SJSA1 (cell line): ENCODE measurements at places on chromosomes 11 and 22.
A peak's percentile ranks its signal among the peaks of the same experiment; 100 is the strongest.

DNA sequence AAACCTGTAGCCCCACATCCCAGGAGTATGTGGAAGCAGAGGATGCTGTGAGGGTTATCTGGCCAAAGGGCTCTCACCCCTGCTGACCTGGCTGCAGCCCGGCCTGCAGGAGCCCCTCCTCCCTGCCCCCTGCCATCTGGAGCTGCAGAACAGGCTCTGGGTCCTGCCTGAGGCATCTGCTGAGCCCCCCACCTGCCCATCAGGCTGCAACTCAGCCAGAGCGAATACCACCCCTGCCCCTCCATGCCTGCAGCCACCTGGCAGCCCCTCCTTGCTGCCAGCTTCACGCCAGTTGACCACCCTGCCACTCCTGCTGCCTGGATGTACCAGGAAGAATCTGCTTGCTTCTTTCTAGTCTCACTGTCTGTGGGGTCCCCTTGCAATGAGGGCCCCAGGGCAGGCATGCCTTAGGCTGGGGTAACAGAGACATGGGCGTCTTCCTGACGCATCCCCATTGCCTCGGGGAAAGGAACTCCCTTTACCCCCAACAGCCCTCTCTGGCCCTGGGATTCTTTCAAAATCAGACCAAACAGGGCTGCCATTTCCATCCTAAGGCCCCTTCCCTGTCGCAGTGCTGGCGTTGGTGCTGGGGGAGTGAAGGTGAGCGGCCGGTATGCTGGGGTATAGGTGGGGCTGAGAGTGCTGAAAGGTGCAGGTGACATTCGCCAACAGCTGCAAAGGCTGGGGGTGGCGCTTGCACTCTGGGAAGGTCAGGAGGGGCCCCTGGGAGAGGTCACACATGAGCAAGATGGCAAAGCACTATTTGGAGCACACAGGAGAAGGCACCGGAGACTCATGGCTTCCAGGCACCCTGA lies 1334.6 kb downstream of the TBC1D22A start:
- no peak for DNase-seq

DNA sequence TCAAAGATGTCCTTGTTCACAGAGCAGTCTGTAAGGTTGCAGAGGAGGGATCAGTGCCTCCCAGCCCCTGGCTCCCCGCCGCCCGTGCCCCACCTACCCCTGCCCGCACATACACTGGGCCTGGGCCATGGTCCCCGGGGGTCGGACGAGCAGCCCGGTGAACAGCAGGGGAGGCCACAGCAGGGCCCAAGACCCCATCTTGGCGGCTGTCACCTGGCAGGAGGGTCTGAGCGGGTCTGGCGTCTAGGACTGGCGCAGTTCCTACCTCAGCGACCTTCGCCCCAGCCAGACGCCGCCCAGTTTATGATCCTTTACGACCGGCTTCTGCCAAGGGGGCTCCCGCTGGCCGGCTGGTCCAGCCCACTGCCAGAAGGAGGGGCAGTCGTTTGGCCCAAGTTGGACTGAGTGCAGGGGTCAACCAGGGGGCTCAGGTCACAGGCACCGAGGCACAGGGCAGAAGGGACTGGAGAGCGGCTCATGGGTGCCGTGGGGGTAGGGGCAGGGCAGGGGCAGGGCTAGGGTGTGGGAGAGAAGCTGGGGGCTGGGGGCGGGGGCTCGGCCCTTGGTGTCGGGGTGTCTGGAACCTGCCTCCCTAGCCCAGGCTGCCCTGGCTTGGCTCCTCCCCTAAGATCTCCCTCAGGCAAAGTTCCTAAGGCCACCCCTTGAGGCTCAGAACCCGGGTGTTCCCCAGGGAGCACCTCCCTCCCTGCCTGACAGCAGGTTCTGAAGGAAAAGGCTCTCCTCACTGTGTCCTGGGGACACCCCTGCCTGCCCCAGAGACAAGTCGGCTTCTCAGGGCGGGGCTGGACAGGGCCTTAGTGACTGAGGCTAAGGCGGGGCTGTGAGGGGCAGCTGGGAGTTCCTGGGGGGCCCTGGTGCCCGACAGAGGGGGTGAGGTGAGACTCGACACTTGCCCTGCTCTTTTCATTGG lies at the start of gene CDHR5:
Gene CDHR5 (minus strand): TSS at position 251 of the 931 bp plus-strand sequence. CDS start 53 bp downstream, at position 198.
- no peak for DNase-seq

DNA sequence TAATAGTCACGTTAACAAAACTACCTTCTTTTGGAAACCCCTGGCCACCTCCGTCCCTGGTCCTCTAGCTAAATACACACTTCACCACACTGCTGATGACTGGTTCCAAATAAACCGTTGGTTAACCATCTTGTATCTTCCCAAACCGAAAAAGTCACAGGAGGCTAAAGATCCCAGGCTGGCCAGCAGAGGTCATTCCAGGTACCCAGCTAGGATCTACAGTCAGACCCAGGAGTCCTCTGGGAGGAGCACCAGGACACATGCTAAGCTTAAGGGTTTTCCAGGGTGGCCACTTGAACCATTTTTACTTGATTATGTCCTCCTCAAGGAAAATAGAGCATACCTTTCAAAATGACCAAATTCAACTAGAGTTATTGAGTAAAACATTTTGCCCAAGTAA lies 103.2 kb downstream of the ETS1 start:
- DNase-seq: no peak

GRCh38 chr11:31812383-31813381 lies 1.6 kb upstream of the PAX6 start:
- no peak for DNase-seq

GRCh38 chr11:132914600-132914999 lies 617.7 kb downstream of the OPCML start:
- DNase-seq: no peak

GRCh38 chr22:46966846-46967245 lies 204.4 kb downstream of the TBC1D22A start:
- no peak for DNase-seq

GRCh38 chr11:118311518-118311917 lies 7.0 kb downstream of the CD3E start:
- DNase-seq: no peak

DNA sequence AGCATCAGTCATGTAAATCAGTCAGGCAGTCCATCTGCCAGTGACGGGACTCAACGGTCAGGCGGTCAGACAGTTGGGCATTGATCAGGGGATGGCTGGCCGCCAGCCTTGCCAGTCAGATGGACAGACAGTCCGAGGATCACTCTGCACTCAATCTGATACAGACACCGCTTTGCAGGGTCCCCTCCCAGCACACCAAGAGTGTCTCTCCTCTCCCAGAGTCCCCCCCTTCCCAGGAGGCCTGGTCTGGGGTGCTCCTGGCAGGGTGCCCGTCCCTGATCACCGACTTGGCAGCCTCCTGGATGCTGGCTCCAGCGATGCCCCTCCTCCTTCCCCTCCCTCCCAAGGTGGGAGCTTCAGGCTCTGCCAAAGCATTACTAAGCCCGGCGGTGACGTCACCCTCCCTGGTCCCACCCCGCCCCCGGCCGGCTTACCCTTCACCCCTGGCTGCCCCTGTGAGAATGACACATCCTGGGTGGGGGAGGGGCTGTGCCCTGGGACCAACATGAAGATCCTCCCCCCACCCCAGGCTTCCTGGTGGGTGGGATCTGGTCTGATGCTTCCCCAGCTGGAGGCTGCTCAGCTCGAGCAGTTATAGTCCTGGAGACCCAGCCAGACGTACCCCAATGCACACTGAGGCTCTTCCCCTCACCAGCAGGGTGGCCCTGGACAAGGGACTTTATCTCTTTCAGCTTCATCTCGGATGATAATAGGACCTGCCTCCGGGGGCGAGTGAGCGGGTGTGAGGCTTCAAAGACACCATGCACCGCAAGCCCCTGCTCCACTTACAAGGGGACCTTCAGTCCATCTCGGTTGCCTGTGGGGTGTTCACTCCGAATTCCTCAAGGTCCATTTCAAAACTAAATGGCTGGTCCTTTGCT lies 69.2 kb downstream of the CD82 start:
- peak; percentile 86 for DNase-seq

DNA sequence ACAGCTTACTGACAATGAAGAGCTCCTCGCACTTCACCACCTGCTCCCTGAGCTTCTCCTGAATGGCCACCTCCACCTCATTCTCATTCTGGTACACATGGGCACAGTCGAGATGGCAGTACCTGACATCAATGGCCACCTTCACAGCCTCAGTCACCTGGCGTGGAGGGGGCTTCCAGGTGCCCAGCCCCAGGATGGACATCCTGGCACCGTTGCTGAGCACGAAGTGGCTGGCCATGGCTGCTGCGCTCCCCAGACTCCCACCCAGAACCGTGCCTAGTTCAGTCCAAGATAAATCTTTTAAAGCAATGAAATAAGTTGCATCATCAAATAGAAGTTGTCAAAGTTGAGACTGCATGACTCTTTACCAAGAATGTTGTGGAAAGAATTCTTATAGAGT lies 128.1 kb upstream of the SOX6 start:
- no peak for DNase-seq

DNA sequence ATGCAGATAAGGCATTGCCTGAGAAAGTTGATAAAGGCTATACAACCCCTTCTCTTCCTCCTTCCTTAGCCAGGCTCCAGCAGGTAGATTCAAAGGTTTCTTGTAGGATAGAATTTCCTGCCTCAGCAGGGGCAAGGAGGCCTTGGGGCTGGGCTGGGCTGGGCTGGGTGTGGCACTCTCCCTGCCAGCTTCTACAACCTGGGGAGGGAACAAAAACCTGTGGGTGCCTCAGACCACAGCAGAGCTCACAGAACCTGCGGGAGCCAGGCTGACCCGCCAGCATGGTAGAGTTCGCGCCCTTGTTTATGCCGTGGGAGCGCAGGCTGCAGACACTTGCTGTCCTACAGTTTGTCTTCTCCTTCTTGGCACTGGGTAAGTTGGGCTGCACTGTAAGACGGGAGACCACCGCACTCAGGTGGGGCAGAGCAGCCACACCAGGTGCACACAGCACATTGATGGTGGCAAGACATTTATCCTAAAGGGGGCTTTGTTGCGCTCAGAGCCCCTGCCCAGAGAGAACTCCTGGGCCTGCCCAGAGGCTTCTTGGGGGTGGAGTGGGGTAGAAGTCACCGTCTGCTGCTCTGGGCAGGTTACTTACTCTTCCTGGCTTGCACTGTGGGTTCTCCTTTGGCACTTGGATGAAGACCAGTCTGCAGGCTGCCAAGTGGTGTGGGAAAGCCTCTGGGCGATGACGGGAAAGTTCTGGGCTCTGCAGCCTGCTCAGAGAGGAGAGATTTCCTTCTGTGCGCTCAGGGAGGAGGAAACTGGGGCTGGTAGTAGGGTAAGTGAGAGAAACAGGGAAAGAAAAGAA lies at the start of gene MOGAT2:
Gene MOGAT2 (plus strand): TSS at position 231 of the 811 bp plus-strand sequence. CDS start 51 bp downstream, at position 282.
- DNase-seq: no peak
